Activated T-helper 2 cell treated with anti-CD3 and anti-CD28 coated beads, Interferon-gamma antibody, Interleukin-2, Interleukin-4, amounts not matched to agents 10 μg/mL and 5 μg/mL and 100 μg/mL, durations not matched to agents 14 hours and 24 hours and 36 hours (primary cell): ENCODE measurements at places on chromosomes 11 and 22. TPM values are rescaled to one million over a fixed set of nuclear protein-coding genes. Genes with fewer than 3 reads are reported as not detected.

GRCh38 chr22:33699176-33699575 lies 221.1 kb downstream of the LARGE1 start:
- DNase-seq, result no peak

DNA sequence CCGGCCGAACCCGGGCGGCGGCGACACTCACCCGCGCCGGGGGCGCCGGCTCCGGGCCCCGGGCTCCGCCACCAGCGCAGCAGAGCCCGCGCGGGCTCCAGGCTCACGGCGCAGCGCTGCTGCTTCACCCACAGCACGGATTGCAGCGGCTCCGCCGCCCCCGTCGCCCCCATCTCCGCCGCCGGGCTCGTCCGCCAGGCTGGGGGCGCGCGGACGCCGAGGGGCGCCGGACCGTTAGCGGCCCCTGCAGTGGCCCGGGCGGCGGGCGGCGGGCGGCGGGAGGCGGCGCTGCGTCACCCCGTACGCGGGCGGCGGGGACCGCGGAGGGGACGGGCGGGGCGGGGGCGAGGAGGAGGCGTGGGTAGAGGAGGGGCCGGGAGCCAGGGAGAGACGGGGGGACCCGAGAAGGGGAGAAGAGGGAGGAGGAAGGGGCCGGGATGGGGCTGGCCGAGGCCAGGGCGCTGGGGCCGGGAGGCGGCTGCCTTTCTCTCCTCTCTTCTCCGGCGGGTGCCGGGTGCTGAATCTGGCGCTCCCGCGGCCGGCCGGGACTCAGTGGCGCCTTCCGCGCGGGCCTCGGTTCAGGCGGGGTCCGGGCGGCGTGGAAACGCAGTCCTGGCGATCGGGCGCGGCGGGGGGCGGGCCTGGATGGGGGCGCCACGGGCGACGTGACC lies at the start of gene CERK:
CERK (minus strand) TSS at position 277 of the 671 bp plus-strand sequence; CDS start at position 173, 104 bp downstream.
- peak; percentile 62 for DNase-seq

- DNase-seq, result no peak
Measured at GRCh38 chr22:37188901-37189466, 937 bp upstream of the C1QTNF6 start.

SLC16A8 gene
- total RNA-seq, result not detected in 2 replicates

C11orf97 gene
- not detected in 2 replicates for total RNA-seq
